COR-L47 (cell line): ENCODE measurements at places on chromosomes 5 and 9.

DNA sequence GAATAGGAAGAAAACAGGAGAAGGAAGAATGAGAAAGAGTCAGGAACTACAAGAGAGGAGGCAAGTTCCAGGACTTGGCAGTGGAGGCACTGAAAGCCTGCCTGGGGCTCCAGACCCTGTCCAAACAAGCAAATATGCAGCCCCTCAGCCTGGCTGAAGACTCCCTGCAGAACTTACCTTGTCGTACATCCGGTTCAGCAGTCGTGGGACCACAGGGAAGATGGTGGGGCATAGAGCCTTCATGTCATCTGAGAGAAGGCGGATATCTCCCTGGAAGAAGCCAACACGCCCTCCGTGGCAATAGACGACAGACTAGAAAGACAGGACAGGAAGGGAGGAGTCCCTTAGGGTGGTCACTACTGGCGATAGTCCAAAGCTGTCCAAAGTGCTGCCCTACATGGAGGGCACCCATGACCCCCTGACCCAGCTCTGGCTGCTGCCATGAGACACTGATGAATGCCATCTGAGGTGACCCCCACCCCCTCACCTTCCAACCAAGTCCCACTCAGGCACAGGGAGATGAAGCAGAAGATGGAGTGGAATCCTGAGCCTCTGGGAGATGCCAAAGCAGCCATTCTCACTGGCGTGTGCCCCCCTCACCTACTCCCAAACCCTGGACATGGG is 27.7 kb upstream of the MEIKIN start:
- no peak for DNase-seq

DNA sequence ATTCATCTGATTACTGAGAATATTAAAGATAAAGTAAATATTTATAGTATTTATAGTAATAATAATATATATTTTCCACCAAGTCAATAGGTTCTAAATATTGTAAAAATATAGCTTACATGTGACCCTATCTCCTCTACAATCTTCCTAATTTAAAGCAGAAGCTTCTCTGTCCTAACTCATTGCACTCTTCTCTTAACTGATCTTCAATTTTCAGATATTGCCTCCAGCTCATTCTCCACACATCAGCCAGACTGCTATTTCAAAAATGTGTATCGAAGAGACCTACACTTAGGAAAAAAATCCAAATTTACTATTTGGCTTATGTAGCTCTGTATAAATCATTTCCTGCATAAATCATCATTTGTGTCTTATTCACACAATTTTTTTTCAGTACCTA is 47.8 kb downstream of the CDH18 start:
- no peak for DNase-seq

GRCh38 chr9:99637641-99638040 is 184.0 kb upstream of the NR4A3 start:
- DNase-seq, result no peak

GRCh38 chr5:84085387-84086041 is 299.2 kb downstream of the EDIL3 start:
- no peak for DNase-seq
